Stimulated activated CD8-positive, alpha-beta memory T cell treated with anti-CD3 and anti-CD28 coated beads, Interleukin-4, amount 100 ng/mL, for 4 hours (primary cell): ENCODE measurements at places on chromosomes 3 and 15.

DNA sequence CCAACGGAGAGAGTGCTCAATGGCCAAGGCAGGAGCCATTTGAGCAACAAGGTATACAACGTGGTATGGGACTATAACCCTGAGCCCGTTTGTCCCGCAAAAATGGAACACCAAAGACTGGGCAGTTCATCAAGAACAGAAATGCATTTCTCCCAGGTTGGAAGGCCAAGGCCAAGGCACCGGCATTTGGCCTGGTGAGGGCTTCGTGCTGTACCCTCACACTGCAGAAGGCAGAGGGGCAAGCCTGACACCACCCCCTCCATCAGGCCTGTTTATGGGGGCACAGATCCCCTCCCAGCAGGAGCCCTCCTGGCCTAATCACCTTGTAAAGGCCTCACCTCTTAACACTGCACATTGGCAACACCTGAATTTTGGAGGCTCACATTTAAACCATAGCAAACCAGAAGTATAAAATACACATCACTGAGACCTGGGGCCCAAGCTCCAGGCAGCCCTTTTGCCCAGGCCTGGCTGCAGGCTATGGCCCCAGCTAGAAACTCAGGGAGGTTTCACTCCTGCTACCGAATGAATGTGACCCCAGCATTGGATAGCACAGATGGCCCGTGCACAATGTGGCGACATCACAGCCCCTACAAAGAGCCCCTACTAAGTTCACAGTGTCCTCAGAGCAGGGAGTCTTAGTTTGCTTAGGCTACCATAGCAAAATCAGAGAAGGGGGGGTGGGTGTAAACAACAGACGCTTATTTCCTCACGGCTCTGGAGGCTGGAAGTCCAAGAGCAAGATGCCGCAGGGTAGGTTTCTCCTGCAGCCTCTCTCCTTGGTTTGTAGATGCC is 47.1 kb downstream of the KLF15 start:
- no peak for DNase-seq

DNA sequence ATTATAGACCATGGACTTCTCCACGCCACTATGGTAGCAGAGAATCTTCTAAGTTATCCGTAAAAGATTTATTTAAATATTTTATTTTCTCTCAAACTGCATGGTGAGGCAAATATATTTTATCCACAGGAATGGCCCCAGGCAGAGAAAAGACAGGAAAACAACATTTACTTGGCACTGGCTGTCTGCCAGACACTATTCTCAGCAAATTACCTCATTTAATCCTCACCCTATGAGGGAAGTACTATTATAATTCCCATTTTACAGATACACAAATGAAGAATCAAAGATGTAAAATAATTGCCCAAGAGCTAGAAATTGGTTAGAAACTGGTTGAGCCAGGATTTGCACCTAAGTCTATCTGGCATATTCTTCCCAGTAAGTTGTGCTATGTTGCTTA is 361.4 kb upstream of the IL12A start:
- no peak for DNase-seq

GRCh38 chr3:194879991-194880939 is 194.6 kb downstream of the FAM43A start:
- DNase-seq, result no peak

DNA sequence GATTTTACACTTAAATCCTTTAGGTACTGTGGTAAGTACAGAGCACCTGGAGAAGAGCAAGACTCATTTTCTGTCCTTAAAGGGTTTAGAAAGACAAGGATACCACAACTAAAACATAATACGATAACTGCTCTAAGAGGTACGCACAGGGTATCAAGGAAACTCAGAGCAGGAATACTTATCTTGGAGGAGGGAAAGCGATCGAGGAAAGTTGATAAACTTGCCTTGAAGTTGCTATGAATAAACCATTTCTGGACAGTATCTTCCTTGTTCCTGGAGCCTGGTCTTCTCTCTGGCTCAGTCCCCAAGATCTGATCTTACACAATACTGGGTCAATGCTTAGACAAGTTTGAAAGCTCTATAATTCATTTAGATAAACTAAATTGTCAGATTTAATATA is 17.6 kb upstream of the GATM start:
- no peak for DNase-seq

- no peak for DNase-seq
Measured at GRCh38 chr3:132867526-132867925, 145.3 kb upstream of the NPHP3 start.

GRCh38 chr3:50612234-50612882 is 784 bp upstream of the CISH start:
- DNase-seq, result no peak

DNA sequence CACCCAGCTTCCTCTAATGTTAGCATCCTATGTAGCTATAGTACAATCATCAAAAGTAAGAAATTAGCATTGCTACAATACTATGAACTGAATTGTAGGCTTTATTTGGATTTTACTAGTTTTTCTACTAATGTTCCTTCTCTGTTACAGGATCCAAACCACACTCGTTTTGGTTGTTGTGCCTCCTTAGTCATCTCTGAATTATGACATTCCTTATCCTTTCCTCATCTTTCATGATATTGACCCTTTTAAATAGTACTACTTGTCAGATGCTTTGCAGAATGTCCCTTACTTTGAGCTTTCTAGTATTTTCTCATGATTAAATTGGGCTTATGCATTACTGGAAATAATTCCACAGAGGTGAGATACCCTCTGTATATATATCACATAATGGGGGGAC is 265.4 kb downstream of the VPS13C start:
- DNase-seq, result no peak

DNA sequence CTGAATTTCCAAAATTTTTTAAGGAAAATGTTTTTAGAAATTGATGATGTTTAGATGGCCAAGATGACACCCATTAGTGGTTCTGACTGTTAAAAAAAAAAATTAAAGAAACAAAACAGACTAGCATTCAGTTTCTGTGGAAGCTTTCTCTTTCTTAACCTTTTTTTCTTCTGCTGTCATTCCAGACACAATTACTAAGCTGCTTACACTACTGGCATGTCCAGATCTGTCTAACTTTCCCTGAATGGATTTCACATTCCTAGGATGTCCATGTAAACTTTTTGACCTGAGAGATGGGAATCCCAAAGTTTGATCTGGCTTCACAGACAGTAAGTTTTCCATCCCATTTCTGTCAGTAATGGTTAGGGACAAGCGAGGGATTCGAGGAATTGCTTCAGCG is 10.3 kb upstream of the MTMR10 start:
- DNase-seq, result no peak

DNA sequence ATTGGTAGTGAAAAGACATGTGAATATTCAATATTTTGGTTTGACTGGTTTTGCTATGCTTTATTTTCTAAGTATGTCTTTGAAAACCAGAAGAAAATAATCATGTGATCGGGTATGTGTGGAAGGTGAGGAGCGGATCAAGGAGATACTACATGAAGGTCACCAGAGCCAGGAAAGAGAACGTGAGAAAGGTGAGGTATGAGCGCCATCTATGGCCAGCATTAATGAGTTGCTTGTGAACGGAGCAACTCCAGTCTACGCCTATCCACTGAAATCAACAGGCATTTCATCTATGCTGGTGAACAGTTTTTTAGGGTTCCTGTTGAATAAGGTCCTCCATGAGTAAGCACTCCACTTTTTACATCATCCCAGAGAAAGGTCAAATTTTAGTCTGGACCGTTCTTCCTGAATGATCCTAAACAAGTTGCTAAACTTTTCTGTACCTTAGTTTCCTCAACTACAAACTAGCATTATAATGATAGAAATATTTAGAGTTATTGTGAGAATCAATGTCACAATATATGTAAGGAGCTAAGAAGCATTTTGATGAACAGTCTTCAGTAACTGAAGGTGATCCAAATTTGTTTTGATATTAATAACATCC is 1435.2 kb upstream of the CADM2 start:
- no peak for DNase-seq

DNA sequence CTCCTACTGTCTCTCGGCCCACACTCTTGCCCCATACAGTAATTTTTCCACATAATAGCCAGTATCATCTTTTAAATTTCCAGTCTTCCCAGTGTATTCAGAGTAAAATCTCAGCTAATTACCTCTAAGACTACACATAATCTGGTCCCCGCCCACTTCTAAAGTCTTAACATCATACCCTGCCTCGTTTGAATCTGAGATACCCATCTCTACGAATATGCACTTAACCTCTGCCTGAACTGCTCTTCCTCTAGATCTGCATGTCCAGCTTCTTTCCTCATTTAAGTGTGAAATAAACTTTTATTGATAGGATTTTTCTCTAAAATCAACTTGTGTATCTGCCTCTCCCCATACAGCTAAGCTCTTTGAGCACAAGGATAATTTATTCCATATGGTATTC is 34.6 kb downstream of the COPS2 start:
- no peak for DNase-seq

DNA sequence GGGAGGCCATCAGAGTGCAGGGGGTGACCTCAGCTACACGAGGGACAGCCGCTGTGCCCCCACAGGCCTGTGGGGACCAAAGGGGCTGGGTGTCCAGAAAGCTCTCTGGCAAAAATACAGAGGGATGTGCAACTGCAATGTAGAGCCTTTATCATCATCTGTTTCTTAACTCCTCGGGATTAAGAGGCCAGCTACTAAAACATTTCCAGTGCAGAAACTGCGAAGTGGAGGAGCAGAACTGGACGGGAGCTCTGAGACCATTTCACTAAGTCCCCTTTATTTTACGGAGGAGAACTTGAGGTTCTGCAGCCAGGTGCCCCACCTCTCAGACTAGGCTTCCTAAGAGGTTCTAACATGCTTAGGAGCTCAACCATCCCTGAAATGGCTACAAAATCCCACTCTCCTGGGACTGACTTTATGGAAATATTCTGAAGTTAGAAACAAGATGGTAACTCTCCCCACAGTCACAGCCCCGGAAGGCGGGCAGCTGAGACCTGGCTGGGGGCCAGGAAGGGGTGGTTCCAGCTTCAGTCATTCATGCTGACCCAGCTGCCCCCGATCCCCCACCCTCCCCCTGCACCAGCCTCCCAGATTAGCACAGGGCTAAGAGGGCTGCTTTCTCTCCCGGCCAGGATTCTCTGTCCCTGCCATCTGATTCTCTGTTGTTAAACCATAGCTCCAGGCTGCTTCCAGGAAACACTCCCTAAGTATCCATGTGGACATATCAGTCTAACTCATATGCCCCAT is 40.3 kb downstream of the UMPS start:
- DNase-seq, result no peak

DNA sequence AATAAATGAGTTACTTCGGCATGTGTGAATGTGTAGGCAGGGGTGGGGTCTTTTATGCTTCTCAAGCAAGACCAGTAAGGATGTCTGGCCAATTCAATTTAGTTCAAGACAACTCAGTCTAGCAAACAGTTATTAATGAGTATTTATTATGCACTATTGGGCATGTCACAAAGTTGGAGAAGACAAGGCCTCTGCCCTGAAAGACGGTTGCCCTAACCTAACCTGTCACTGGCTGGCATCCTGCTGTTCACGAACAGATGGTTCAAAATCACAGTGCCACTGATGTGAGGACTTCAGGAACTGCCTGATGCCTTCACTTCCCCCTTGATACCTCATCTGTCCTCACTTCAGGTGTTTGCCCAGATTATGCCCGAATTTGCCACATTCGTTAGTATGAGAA is 217.8 kb downstream of the SOX2 start:
- DNase-seq, result no peak

DNA sequence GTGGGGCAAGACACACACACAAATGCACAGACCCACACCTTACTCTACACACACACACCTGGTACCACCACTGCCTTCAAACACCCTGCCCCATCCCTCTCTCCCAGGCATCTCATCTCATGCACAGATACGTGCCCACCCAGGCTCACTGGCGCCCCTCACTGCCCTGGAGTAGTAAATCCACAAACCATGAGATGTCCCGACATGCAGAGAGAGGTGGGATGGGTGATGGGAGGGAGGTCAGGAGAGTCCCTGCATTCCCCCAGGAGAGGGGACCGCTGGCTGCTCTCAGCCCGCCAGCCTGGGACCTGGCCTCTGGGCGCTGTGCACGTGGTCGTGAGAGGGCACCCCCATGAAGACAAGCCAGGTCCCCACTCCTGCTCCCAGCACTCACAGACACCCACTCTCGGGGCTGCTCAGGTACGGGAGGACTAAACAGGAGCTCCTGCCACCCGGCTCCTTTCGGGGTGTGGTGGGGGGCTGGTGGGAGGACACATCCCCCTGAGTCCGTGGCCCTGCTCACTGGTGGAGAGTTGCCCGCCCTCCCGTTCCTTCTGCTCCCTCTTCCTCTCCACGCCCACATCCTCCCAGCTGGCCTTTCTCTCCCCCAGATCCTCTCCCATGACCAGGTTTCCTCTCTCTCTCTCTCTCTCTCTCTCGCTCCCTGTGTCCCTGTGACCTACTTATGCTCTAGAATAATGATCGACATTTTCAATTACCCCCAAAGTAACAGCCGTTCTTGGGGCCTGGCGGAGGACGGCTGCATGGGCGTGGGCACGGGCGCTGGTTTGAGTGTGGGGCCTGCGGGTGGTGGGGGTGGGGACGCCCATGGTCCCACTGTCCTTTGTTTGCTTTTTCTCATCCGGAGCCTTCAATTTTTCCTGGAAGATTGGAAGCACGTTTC is 18.9 kb upstream of the CSPG4 start:
- DNase-seq, result no peak

DNA sequence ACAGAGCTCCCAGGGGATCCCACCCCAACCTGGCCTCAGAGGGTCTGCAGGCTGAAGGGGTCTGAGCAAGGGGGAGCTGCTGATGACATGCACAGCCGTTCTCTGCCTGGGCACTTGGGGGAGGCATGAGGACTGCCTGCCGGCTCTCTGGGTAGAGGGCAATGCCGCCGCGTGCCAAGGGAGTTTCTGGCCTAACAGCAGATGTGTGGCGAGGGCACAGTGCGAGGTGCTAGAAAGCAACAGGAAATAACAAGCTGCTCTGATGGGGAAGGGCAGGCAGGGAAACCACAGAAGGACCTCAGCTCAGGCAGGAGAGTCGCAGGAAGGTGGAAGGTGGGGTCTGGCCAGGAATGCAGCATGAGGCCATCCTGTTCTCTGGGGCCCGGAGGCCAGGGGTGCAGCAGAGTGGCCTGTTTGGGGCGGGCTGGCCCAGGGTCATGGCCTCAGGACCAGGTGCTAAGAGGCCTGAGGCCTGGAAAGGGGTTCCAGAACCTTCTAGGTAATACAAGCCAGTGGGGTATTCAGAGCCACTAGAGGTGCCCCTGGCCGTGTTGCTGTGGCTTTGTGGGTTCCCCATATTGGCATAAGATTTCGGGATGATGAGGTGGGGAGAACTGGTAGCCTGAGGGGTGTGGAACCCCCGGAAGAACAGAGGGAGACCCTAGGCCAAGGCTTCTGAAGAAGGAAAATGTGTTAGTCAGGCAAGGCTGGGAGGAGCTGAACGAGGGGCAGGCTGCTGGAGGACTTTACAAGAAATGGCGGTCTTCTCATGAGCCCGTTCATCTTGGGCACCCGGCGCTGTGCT is 41.2 kb downstream of the RGMA start:
- DNase-seq, result no peak

GRCh38 chr3:190388703-190389102 is 740 bp downstream of the CLDN16 start:
- DNase-seq, result no peak
